ENCODE measurements at places on chromosomes 5 and 9.

GRCh38 chr5:73032635-73033034 is 76.8 kb downstream of the FCHO2 start:
- DNase-seq: no peak

DNA sequence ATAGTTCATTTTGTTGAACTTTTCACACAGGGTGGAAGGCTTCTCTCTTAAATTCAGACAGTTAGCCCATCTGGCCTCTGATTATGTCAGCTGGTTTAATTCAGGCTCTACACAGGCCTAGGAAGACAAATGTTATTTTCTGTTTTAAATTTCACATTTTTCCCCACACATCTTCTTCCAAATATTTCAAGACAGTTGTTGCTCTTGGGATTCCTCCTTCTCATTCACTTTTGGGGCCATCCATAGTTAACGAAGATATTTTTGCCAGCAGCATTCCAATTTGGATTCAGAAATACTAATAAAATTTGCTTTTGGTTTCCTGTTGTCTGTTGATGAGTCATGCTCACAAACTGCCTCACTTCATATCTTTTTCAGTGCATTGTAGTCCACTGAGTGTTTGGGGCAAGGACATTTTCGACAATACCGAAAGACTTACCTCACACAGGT is 475.4 kb downstream of the DMAC1 start:
- DNase-seq: no peak

DNA sequence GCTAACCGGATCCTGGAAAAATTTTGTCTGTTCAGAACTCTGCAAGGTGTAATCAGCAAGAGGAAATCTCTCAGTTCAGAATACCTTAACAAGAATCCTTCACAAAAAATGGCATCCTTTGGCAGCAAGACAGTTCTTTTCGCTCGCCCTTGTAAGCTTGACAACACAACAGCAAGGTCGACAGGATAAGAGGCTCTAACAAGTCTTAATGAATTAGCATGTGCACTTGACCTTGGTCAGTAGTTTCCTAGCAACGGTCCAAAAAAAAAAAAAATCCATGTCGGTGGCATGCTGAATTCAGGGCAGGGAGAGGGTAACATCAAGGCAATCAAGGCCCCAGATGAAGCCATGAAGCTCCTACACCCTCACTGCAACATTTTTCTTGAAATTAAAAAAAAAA is 172.8 kb downstream of the APBA1 start:
- DNase-seq: no peak

- no peak for DNase-seq
These were observed 201.7 kb upstream of the TAS2R1 start for GRCh38 chr5:9831823-9832222.

- DNase-seq: no peak
These were observed 593.7 kb upstream of the ACO1 start for GRCh38 chr9:31790720-31791119.

- no peak for DNase-seq
These were observed 142.4 kb downstream of the C9orf152 start for GRCh38 chr9:110065532-110065931.

GRCh38 chr5:65910711-65911110 is 15.7 kb upstream of the ERBIN start:
- no peak for DNase-seq

- peak; percentile 62 for DNase-seq
These were observed 7.0 kb downstream of the IGFBPL1 start for GRCh38 chr9:38417003-38417945.

DNA sequence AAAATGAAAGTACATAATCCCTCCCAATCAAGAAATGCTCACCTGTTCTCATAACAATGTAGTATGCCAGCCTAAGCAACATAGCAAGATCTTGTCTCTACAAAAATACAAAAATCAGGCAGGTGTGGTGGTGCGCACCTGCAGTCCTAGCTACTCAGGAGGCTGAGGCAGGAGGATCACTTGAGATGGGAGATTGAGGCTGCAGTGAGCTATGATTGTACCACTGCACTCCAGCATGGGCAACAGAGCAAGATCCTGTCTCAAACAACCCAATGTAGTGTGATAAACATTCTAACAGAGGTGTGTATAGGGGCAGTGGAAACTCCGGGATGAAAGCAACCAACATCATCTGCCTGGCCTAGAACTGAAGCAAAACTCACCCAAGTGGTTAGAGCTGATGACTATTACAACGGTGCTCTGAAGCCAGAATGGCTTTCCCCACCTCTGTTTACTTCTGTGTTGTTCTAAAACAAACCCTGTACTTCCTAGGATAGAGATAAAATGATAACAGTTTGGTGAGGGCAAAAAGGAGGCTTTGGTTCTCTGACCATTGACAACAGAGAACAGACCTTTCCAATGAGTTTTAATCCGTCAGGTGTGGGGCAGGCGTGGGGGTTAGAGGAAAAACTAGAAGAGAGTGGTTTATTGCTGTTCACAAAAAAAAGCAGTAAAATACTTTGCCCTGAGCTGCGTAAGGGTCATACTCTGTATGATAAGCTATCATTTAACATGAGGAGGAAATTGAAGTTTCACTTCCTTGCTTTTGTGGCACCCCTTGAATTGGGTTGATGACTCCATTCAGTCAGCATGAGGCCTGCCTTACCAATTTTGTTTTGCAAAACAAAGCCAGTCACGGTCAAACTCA is 18.9 kb downstream of the WNT8A start:
- DNase-seq: no peak

All from iPS-NIHi11 (cell line).